Renal cortex interstitium (tissue), 15 donors: ENCODE measurements at places on chromosomes 6 and 20.

GRCh38 chr6:123804014-123804786 lies 535 bp downstream of the NKAIN2 start:
- no peak for DNase-seq

DNA sequence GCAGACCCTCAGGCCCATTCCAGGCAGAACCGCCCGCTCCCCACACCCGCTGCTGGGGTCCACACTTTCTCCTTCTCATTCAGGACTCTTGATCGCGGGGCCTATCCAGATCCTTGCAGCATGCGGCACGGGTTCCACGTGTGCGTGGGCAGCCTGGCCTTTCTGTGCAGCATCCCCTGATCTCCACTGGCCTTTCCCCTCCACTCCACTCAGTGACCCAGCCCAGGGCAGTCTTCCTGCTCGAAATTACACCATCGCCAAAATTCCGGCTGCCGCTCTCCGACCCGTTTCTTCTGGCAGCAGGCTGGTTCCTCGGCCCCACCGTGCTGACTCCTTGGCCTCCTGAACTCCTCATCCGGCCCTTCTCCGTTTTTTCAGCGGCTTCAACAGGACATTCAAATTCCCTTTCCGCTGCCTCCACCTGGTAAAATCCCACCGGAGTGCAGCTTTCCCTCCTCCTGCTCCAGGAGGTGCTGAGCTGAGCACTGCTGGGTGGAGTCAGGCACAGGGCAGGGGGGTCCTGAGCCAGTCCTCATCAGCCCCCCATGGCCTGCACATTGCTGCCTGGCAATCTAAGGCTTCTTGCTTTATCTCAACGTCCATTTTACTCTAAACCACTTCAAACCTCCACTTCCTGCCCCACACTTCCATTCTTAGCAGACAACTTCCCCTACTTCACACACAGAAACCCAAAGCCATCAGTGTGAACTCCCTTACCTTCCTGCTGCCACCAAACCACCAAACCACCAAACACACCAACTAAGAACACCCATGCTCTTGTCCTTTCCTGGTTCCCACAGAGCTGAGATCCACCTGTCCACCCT lies 9.0 kb downstream of the SFT2D1 start:
- no peak for DNase-seq

GRCh38 chr20:25319241-25320034 lies 71.2 kb downstream of the ABHD12 start:
- no peak for DNase-seq

DNA sequence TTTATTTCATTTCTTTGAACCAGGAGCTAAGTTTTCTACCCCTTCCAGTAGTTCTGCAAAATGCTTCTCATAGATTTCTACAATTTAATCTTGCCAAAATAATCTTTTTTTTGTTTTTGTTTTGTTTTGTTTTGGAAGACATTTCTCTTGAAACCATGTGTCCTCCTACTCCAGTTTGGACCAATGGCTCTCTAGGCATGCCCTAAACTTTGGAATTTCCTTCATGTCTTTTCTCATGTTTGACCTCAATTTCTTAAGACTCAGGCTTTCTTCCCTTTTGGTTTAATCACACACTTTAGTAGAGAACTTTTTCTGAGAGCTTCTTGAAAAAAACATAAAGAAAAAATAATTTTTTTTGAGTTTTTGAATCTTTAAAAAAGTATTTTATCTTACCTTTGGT lies 173.8 kb downstream of the GJA1 start:
- no peak for DNase-seq

DNA sequence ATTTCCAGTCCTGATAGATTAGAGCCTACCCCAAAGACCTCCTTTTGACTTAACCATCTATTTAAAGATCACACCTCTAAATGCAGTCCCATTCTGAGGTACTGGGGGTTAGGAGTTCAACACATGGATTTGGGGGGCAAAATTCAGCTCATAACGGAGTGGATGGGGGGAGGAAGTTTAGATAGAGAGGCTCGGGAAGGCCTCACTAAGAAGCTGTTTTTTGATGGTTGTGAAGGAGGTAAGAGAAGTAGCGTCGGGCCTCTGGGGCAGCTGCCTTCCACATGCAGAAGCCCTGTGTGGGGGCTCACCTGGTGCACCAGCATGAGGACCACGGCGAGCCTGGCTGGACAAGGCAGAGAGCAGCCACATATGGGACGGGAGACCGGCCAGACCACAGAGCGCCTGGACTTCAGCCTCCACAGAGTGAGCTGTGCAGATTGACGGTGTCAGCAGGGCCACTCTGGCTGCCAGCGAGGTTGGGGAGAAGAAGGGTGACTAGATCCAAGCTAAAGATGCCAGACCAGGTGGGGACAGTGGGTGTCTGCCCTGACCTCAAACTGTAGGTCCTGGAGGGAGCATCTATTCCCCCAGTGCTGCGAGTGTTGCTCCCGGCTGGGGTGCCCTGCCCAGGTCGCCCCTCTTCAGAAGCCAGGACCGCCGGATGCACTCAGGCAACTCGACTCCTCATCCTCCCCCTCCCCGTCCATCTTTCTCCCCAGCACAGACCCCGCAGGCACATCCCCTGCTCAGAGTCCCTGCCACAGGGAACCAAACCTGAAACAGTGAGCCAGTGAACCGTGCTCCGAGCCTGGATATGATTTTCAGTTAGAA lies 5.1 kb upstream of the SYNJ2 start:
- no peak for DNase-seq
